Neural progenitor cell (in vitro differentiated cells): ENCODE measurements at places on chromosomes 4 and X. TPM values are rescaled to one million over a fixed set of nuclear protein-coding genes. Genes with fewer than 3 reads are reported as not detected.

Gene TENM3
- 78.7 and 126 TPM in 2 replicates for total RNA-seq

Gene TMSB15A
- 561 and 1,054 TPM in 2 replicates for total RNA-seq

Gene SCML1
- 5.0 and 9.7 TPM in 2 replicates for total RNA-seq

Gene PRPS2
- total RNA-seq: 21.6 and 32.2 TPM in 2 replicates

Gene ACOX3
- 14.0 and 20.1 TPM in 2 replicates for total RNA-seq

Gene NWD2
- total RNA-seq: not detected in 2 replicates

Gene TGIF2LX
- not detected in 2 replicates for total RNA-seq

Gene CFAP99
- total RNA-seq: not detected in 2 replicates

Gene TLR2
- total RNA-seq: 0.22 and 0.34 TPM in 2 replicates

Gene XPNPEP2
- 0.19 and 1.7 TPM in 2 replicates for total RNA-seq

Gene SPP1
- total RNA-seq: 0.54 and 1.1 TPM in 2 replicates

Gene MEPE
- not detected in 2 replicates for total RNA-seq

GRCh38 chr4:23364167-23364566 lies 525.7 kb downstream of the PPARGC1A start:
- no peak overlapping the region for H3K4me3 ChIP-seq
- no peak overlapping the region for H3K27ac ChIP-seq
- DNase-seq: no peak
- H3K36me3 ChIP-seq: no peaks in the 10 kb centered on the region

DNA sequence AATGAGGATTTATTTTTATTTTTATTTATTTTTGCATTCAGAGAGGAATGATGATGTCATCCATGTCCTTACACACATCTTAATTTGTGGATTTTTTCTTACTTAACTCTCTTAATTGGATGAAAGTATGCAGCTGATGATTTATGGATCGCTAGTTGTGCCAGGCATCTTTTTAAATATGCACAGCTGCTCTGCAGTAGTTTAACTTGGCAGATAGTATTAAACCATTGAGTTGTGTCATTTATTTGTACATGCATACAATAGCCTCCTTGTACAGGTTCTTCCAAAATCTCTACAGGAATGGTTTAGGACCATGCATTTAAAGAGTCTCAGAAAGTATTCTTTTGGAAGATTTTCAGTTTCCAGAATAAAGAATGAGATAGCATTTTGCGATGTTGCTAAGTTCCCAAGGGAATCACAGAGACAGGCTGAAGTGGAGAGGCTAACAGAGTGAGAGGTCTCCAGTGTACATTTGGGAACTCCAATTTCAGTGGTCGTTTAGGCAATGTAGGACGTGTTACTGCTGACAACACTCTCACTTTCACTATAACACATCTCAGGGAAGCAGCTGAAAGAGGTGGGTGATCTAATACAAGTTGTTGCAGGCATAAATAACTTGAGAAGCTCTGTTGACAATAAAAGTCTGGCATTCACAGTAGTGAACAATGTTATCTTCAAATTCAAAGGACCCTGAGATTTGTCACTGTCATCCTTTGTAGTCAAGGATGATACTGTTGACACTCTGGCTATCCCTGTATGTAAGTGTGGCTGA lies 49.9 kb upstream of the SCRG1 start:
- H3K27me3 ChIP-seq: no peaks in the 10 kb centered on the region
- H3K4me1 ChIP-seq: no peaks in the 10 kb centered on the region
- H3K27ac ChIP-seq: no peak overlapping the region
- H3K4me3 ChIP-seq: no peak overlapping the region
- no peak for DNase-seq

GRCh38 chr4:102734116-102734515 lies 26.7 kb downstream of the MANBA start:
- H3K27ac ChIP-seq: no peak overlapping the region
- no peak overlapping the region for H3K4me3 ChIP-seq

DNA sequence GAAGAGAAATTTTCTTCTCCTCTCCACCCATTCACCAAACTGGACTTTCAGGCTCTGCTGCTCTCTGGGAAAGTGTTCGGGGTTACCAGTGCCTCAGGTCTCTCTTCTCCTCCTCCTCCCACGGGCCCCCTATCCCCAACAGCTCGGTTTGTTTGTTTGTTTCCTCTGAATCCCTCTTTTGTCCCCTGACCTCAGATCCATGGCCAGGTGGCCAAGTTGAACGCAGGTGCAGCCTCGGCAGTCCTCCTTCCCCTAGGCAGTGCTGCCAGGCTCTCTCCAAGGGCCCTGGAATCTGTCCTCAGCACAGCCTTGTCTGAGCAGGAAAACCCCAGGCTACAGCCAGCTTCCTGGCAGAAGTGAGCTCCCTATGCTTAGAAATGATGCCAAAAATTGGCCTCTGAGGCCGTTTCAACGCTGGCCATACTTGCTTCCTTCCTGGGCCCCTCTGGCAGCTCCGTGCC lies 60.0 kb downstream of the FHDC1 start:
- H3K4me3 ChIP-seq: no peak overlapping the region
- no peaks in the 10 kb centered on the region for H3K36me3 ChIP-seq
- H3K27me3 ChIP-seq: no peaks in the 10 kb centered on the region
- no peak overlapping the region for H3K27ac ChIP-seq
- DNase-seq: no peak

GRCh38 chrX:16462912-16463311 lies 187.0 kb upstream of the S100G start:
- H3K27me3 ChIP-seq: no peaks in the 10 kb centered on the region
- H3K27ac ChIP-seq: no peak overlapping the region
- H3K4me3 ChIP-seq: no peak overlapping the region
- H3K4me1 ChIP-seq: peaks cover 10% of the 10 kb centered on the region

DNA sequence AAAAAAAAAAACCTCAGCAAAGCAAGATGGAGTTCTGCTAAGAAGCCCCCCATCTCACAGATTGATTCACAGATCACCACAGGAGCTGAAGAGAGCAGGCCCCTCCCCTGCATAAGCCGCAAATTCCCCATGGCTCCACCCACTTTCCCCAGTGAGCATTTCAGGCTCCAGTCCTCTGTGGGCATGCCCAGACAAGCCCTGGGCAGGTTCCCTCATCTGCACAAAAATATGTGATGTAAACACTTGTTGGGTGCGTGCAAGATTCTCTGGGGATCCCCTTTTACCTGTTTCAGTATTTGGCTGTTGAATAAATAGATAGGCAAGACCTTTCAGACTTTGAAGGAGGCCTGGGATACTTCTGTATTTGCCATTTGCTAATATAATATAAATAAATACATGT lies 514.3 kb downstream of the PCDH7 start:
- no peak overlapping the region for H3K4me3 ChIP-seq
- H3K4me1 ChIP-seq: peaks cover 11% of the 10 kb centered on the region
- DNase-seq: no peak
- H3K36me3 ChIP-seq: no peaks in the 10 kb centered on the region
- H3K27me3 ChIP-seq: no peaks in the 10 kb centered on the region

GRCh38 chr4:77201857-77202256 lies 44.9 kb downstream of the CCNG2 start:
- peaks cover 11% of the 10 kb centered on the region for H3K4me1 ChIP-seq
- no peak for DNase-seq
- H3K27ac ChIP-seq: no peak overlapping the region
- no peaks in the 10 kb centered on the region for H3K36me3 ChIP-seq
- no peak overlapping the region for H3K4me3 ChIP-seq
- H3K27me3 ChIP-seq: no peaks in the 10 kb centered on the region

DNA sequence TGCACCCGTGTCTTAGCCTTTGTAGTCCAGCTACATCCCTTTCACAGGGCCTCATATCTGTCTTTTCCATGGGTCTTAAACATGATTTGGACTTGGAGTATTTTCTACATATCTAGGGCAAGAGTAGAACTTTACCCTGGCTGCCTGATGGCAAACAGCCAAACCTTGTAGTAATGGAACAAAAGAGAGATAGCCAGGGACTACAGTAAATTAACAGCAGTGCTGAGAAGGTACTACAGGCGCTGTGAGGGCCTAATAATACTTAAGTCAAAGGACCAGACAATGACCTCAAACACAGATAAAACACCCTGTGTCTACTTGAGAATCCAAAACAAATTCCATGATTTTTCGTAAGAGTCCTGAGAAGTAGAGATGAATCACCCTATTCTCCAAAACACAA lies 111.0 kb upstream of the WDR17 start:
- DNase-seq: no peak
- H3K27ac ChIP-seq: no peak overlapping the region
- H3K4me1 ChIP-seq: no peaks in the 10 kb centered on the region
- H3K27me3 ChIP-seq: no peaks in the 10 kb centered on the region
- H3K36me3 ChIP-seq: no peaks in the 10 kb centered on the region

GRCh38 chr4:2750719-2751605 lies 5.2 kb downstream of the TNIP2 start:
- H3K27ac ChIP-seq: no peak overlapping the region
- H3K36me3 ChIP-seq: no peaks in the 10 kb centered on the region
- DNase-seq: no peak
- no peak overlapping the region for H3K4me3 ChIP-seq

DNA sequence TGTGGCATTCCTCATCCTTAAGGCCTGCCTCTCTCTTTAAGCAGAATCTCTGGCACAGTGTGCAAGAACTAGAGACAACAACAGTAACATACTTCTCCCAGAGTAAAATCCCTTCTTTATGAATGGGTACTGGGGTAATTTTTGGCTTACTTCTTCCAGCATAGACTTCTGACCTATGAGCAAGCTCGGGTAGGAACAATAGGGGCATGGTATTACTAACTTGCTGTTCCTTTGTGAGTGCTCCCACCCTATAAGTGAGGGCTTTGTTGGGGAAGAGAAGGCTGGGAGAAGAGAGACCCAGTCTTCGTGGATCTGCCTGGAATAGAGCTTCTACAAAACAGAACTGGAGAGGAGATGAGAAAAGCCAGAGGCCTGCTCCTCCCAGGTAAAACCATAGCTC lies 30.2 kb downstream of the CLDN2 start:
- H3K27me3 ChIP-seq: no peaks in the 10 kb centered on the region
- no peaks in the 10 kb centered on the region for H3K36me3 ChIP-seq
- DNase-seq: no peak
- H3K4me1 ChIP-seq: no peaks in the 10 kb centered on the region
- H3K27ac ChIP-seq: no peak overlapping the region
- no peak overlapping the region for H3K4me3 ChIP-seq

GRCh38 chr4:77167866-77168265 lies 10.9 kb downstream of the CCNG2 start:
- H3K36me3 ChIP-seq: peaks cover 51% of the 10 kb centered on the region
- no peaks in the 10 kb centered on the region for H3K27me3 ChIP-seq
- peaks cover 67% of the 10 kb centered on the region for H3K4me1 ChIP-seq

DNA sequence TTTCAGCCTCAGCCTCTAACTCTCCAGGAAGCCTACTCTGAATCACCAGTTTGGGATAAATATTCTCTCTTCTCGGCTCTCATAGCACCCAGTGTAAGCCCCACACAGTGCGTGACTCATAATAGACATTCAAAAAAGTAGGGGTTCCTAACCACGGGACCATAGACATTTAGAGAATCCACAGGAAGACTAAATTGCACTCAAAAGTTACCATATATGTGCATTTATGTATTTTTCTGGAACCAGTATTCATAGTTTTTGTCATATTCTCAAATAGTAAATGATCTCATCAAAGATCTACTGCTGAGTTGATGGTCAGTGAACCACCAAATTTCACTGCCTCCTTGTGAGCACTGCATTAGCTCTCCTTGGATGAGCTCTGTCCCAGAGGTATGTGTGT lies 625.7 kb downstream of the SMARCA1 start:
- no peaks in the 10 kb centered on the region for H3K27me3 ChIP-seq
- no peaks in the 10 kb centered on the region for H3K36me3 ChIP-seq
- no peak for DNase-seq
- no peaks in the 10 kb centered on the region for H3K4me1 ChIP-seq
- H3K4me3 ChIP-seq: no peak overlapping the region

- H3K4me3 ChIP-seq: no peak overlapping the region
- no peaks in the 10 kb centered on the region for H3K4me1 ChIP-seq
- H3K27ac ChIP-seq: no peak overlapping the region
- no peaks in the 10 kb centered on the region for H3K36me3 ChIP-seq
- no peak for DNase-seq
Measured at GRCh38 chrX:404656-405055, 17.9 kb upstream of the PPP2R3B start.

- H3K27me3 ChIP-seq: no peaks in the 10 kb centered on the region
- H3K4me1 ChIP-seq: no peaks in the 10 kb centered on the region
- no peak overlapping the region for H3K27ac ChIP-seq
- H3K36me3 ChIP-seq: no peaks in the 10 kb centered on the region
Measured at GRCh38 chr4:75817901-75818300, 84.4 kb downstream of the PPEF2 start.

- no peak overlapping the region for H3K27ac ChIP-seq
- H3K4me1 ChIP-seq: peaks cover 8% of the 10 kb centered on the region
- H3K36me3 ChIP-seq: no peaks in the 10 kb centered on the region
- DNase-seq: no peak
Measured at GRCh38 chrX:109440475-109440874, 41.4 kb downstream of the GUCY2F start.

- peaks cover 6% of the 10 kb centered on the region for H3K4me1 ChIP-seq
- H3K4me3 ChIP-seq: no peak overlapping the region
- no peaks in the 10 kb centered on the region for H3K27me3 ChIP-seq
- H3K36me3 ChIP-seq: no peaks in the 10 kb centered on the region
- DNase-seq: peak; percentile 85
Measured at GRCh38 chr4:95165926-95166524, 382.7 kb downstream of the UNC5C start.

DNA sequence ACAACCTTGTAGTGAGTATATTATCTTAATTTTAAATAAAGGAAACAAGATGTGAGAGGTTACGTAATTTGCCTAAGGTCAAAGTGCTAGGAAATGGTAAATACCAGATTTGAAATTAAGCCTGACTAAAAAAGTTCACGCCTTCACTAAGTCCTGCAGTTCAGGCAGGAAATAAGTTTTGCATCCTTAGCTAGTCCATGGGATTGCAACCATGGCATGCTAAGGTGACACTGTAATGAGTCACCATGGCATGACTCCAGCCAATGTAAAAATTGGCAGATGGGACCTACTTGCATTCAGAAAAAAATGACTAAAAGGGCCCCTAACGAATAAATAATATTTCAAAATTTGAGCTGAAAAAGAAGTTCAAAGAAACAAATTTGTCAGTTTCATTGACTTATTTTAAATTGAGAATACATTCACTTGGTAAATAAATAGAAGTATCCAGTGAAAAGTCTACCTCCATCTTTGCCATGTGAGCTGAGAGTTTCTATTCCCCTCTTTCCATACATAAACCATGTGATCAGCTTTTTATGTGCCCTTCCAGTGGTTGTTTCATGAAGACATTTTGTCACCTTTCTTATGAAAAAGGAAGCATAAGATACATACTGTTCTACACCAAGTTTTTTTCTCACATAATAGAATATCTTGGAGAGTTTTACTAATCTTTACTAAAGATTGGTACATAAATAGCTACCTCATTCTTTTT lies 72.4 kb downstream of the ANKRD50 start:
- peaks cover 45% of the 10 kb centered on the region for H3K4me1 ChIP-seq
- H3K36me3 ChIP-seq: peaks cover 14% of the 10 kb centered on the region
- DNase-seq: no peak

DNA sequence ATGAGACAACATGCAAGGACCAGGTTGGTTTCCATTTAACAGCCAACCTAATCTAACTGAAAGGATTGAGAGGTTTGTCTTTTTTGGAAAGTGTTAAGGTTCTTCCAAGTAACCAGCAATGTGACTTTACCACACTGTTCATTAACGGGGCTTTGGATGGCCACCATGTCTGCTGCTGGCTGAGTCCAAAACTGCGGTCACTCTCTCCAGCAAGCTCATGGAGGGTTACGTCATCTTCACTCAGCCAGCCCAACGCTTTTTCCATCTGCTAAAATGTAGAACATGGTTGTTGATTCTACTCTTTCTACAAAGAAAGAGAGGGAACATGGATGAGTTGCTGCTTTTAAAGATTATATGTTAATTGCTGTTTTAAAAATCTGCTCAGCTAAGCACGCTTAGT lies 11.0 kb downstream of the PKD2 start:
- peaks cover 8% of the 10 kb centered on the region for H3K36me3 ChIP-seq
- no peaks in the 10 kb centered on the region for H3K4me1 ChIP-seq
- no peak overlapping the region for H3K27ac ChIP-seq
- DNase-seq: no peak
